Stimulated activated CD4-positive, alpha-beta T cell treated with anti-CD3 and anti-CD28 coated beads, Interleukin-2, amount 100 ng/mL, for 24 hours (primary cell): ENCODE measurements at places on chromosomes 5 and 9.
A peak's percentile ranks its signal among the peaks of the same experiment; 100 is the strongest.

GRCh38 chr5:89758146-89758545, 651.4 kb downstream of the CETN3 start:
- DNase-seq, result no peak

DNA sequence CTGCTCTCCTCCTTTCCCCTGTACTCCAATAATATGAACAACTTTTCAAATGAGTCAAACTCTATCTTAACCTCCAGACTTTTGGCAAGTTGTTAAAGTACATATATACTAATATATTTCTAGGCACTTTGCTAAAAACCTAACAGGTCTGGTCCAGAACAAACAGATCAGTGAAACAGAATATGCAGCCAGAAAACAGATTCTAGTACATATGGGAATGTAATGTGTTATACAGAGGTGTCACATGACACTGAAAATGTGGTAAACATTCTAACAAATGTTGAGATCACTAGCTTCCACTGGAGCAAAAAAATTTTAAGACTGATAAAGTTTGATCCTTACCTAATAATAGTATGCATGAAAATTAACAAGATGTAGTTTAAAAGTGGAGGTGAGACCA, 136.9 kb downstream of the OR2K2 start:
- no peak for DNase-seq

DNA sequence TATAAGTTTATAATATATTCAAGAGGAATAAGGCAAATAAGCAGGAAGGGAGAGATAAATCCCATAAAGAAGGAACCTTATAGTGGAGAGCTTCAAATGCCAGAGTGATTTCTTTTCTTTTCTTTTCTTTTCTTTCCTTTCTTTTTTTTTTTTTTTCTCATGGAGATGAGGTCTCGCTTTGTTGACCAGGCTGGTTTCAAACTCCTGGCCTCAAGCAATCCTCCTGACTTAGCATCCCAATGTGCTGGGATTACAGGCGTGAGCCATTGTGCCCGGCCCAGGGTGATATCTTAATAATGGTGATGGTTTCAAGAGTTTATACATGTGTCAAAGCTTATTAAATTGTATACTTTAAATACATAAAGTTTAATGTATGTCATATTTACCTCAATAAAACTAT, 19.6 kb upstream of the FOCAD start:
- no peak for DNase-seq

- no peak for DNase-seq
These were observed 30.6 kb downstream of the CLINT1 start for GRCh38 chr5:157828105-157828943.

DNA sequence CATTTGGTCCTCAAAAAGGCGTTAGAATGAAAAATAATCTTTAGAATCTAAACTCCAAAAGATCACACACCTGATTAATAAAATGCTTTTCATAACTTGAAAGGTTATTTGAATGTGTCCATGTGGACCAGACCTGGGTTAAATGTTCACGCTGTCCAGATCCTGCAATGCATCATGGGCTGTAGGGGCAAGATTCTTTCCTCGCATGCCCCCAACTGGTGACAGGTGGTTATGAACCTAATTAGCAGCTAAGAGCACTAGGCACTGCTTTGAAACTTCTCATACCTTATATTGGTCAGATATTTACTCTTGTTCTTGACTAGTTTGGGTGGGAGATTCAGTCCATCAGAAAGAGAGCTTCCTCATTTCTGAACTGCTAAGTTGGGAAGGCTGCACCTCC, 19.3 kb upstream of the PIP5K1B start:
- DNase-seq, result no peak

DNA sequence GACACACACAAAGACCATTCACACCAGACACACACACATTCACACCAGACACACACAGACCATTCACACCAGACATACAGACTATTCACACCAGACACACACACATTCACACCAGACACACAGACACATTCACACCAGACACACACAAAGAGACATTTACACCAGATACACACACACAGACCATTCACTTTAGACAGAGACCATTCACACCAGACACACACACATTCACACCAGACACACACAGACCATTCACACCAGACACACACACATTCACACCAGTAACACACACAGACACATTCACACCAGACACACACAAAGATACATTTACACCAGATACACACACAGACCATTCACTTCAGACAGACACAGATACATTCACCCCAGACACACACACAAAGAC, 29.0 kb upstream of the FCN1 start:
- no peak for DNase-seq

DNA sequence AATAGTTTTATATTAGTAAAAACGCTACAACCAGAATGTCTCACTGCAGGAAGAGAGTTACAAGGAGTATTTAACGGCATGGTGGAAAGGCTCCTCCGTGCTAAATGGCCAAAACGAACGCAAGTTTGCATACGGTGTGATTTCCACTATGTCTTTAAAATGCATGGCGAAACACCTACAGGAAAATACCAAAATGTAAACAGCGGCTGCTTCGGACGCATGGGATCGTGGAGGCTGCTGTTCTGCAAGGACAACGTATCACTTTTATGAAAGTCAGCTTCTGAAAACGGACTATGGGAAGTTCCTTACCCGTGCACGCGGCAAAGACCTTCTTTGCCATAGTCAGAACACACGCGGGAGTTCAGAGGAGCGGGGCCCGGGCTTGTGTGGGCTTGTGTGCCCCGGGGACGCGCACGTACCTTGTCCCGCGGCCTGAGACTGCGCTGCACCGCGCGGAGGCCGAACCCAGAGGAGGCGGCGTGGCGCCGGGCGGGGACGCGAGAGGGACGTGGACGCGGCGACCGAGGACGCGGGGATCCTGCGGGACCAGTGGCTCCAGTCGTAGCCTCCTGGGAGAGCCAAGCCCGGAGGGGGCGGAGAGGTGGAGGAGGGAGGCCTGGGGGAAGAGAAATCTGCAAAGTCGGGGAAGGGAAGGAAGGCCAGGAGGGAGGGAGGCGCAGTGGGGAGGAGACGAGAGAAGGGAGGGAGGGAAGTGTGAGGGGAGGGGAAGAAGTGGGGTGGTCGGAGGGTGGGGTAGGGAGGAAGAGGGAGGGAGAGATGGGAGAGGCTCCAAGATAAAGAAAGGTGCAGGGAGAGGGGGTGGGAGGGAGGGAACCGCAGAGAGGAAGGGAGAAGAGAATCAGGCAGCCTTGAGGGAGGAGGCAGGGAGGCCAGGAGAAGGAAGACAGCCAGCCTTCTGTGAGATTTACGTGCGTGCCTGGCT, at the start of gene CMBL:
Gene CMBL, minus strand, starts transcription at position 697 of the 943 bp plus-strand sequence. CDS start 17,140 bp downstream, outside the sequence.
- peak; percentile 42 for DNase-seq

- DNase-seq, result no peak
These were observed 37.2 kb downstream of the ENC1 start for GRCh38 chr5:74603376-74603775.

DNA sequence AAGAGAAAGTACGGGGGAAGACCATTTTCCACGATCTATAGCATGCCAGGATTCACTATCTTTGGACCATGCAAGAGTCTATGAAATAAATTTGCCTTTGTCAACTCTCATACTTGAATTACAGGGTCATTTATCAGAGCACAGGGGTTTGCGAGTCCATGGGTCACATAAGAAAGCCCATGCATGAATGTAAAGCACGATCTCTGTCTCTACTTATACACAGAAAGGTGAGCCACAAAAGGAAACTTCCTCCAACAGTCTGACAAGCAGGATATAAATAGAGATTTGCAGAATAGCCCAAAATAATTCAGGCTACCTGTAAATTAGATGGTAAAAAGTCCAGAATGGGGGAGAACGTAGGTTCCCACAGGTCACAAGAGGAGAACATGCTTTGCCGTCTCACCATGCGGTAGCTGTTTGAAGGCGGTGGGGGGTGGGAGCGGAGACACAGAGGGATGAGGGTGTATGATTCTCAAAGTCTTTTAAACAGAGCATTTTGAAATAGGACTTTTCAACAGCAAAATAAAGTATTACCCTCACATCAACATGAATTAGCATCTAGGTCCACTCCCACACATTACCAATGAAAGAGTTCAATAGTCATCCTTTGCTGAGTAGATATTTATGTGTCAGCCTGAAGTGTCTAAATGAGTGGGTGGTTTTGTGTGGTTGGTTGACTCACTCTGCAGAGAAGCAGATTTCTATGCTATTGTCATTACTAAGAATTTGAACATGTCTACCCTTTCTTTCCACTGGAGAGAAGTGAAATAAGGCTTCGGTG, 279.7 kb downstream of the EBF1 start:
- no peak for DNase-seq

GRCh38 chr9:93582115-93582514, 5.7 kb downstream of the PHF2 start:
- no peak for DNase-seq

DNA sequence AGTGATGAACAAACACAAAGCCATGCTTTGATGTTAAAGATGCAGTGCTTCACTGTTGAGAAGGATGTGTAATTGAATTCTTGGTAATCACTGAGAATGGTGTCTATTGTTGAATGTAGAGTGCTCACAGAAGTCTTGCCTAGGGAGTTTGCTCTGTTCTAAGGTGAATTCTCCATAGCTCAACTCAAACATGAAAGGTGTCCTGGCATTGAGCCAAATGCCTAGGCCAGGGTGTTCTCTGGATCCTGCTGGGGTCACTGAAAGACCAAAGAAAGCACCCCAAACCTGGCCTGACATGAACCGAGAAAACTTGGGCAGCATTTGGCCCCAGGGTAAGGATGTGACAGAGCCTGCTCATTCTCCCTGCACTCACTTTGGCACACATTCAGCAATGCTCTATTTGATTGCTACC, 217.3 kb downstream of the ARL15 start:
- no peak for DNase-seq

DNA sequence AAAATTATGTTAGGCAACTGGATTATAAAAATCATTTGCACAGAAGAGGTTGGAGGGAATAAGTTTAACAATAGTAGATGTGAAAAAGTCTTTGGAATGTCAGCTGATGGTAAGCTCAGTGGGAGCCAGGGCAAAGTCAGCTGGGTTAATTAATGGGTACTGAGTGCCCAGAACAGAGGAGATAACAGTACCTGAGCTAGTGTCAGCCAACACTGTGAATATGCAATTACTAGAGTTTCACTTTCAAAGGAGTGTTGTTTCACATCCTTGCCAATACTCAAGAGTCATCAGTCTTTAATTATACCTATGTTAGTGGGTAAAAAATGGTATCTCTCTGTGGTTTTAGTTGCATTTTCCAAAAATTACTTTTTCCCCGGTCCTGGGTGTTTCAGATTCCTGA, 135.1 kb downstream of the KIF4B start:
- DNase-seq, result no peak

DNA sequence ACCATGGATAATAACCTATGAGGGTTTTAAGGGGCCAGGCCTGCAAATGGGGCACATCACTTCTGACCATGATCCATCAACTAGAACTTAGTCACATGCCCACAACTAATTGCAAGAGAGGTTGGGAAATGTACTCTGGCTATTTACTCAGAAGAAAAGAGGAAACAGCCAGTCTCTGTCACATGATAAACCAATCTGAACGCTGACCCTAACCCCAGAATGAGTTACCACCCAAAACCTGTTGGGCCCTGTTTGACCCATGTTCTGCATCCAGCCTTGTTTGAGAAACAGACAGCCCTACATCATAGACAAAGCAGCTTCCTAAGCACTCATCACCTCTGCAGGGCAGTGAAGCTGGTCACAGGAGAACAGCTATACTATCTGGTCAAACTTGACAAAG, 5.8 kb downstream of the MACROH2A1 start:
- DNase-seq, result no peak

DNA sequence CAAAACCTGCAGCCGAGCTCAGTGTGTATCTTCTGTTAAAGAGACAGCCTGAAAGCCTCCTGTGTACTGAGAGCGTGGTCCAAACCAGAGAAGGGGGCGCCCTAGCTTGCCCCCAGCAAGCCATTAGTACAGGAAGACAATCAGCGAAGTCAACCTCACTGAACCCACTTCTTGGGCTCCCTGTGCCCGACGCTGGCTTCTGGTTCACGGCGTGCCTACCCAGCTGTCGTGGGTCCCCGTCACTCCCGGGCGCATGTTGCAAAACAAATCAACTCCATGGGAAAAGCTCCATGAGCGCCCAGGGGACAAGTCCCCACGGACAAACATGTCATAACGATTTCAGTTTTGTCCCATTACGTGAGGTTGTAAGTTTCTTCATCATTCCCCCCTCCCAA, 326.9 kb downstream of the SH3GL2 start:
- no peak for DNase-seq

- peak; percentile 66 for DNase-seq
These were observed 41.5 kb downstream of the TTLL11 start for GRCh38 chr9:122051351-122052321.

- DNase-seq, result no peak
These were observed 119.1 kb upstream of the ITGA1 start for GRCh38 chr5:52668544-52669185.
